Globus pallidus (tissue), 1 donor: ENCODE measurements at places on chromosomes 1 and 21.

DNA sequence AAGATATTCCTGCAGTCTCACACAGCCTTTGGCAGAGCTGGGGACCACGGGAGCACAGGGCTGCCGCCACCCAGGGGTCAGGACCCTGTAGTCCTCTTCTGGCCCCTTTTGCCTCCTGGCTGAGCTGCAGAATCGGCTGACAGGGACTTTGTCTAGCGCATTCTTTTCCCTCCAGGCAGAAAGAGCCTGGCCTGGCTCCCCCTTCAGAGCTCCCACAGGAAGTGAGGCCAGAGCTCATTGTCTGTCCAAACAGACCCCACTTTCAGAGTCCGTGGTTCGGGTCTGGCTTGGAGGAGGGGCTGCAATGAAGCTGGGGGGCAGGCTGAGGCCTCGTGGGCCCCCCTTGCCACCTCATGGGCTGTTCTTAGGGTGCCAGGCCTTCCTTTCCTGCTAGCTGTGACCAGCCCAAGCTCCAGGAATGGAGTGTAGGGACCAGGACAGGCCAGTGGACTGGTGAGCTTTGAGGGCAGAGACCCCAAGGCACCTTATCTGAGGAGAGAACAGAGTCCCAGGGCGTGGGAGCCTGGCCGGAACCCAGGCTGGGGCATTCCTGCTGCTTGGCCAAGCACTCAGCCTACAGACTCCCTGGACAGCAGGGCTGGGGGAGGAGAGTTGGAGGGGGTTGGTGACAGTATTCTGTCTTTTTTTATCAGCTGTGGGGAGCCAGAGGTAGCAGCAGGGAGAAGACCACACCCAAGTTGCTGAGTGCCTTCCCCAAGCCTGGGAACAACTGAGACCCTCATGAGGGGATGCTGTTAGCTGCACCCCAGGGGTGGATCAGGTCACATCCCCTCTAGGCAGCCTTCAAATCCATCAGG lies 4.7 kb downstream of the CELSR2 start:
- peak; percentile 71 for DNase-seq

GRCh38 chr1:165562571-165562970 lies 18.8 kb downstream of the LRRC52 start:
- DNase-seq, result no peak

DNA sequence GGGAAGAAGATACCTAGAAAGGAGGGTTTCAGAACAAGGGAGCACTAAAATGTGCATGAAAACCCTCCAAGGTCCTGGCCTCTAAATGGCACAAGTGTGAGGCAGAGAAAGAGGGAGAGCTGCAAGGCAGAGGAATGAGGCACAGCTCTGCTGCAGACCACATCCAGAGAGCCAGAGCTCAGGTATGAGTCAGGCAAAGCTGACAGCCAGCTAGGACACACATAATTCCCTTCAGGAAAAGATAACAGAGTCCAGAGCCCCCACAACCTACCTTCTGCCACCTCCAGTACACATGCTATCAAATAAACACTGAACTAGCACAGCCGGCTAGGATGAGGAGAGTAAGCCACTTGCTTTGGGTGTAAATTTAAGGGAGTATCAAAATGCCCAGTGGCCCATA lies 62.2 kb downstream of the HSF2BP start:
- DNase-seq, result no peak

GRCh38 chr21:42313501-42313969 lies 1.7 kb downstream of the TFF3 start:
- DNase-seq, result no peak

DNA sequence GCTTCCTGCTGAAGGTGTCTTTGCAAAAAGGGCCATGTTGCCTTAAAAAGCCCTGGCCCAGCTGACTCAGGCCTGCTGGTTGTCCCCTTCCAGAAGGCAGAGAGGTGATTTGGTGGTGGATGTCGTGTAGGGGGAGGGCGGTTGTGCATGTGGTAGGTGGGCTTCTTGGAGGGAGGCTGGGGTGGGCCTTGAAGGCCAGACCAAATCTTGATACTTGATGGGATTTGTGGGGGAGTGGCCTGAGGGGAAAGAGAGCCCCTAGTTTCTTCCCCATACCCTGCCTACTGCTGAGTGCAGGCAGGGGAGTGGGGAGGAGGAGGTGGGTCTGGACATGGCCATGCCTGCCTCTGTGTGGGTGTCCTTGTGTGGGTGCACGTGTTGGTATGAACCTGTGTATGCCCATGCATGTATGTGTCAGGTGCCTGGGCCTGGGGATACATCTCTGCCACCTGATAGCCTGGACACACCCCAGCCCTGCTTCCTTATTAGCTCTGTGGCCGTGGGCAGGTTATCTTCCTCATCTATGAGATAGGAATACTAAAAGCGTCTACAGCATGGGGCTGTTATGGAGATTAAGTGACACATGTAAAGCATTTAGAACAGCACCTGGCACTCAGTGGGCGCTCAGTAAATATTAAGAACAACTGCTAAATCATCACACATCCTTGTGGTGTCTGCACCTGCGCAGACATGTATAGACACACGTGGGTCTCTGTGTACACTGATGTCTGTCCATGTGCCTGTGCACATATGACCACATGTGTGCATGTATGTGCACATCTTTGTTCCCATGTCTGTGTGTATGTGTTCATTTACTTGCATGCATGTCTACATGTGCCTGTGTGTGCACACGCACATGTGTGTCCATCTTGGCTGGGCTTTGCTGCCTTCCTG lies 17.0 kb downstream of the FAM151A start:
- no peak for DNase-seq

- no peak for DNase-seq
These were observed 83.5 kb downstream of the HHAT start for GRCh38 chr1:210412240-210412639.

DNA sequence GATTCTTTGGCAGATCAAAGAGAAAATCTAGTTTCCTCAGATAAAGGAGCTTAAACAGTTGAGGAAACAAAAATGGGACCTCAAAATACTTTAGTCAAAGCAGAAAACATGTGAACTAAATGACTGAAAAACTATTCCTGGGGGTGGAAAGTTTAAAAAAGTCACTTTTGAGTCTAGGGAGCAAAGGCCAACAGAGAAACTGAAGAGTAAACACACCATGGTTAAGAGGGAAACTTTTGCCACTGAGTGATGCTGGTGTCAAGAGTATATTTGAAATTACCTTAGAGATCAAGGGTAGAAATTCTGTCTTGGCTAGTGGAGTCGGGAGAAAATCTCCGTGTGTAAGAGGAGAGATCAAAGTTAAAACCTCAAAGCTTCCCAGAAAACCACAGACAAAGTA lies 501.2 kb upstream of the ADGRL4 start:
- no peak for DNase-seq

- no peak for DNase-seq
These were observed 4.7 kb upstream of the XKR8 start for GRCh38 chr1:27955076-27955475.

DNA sequence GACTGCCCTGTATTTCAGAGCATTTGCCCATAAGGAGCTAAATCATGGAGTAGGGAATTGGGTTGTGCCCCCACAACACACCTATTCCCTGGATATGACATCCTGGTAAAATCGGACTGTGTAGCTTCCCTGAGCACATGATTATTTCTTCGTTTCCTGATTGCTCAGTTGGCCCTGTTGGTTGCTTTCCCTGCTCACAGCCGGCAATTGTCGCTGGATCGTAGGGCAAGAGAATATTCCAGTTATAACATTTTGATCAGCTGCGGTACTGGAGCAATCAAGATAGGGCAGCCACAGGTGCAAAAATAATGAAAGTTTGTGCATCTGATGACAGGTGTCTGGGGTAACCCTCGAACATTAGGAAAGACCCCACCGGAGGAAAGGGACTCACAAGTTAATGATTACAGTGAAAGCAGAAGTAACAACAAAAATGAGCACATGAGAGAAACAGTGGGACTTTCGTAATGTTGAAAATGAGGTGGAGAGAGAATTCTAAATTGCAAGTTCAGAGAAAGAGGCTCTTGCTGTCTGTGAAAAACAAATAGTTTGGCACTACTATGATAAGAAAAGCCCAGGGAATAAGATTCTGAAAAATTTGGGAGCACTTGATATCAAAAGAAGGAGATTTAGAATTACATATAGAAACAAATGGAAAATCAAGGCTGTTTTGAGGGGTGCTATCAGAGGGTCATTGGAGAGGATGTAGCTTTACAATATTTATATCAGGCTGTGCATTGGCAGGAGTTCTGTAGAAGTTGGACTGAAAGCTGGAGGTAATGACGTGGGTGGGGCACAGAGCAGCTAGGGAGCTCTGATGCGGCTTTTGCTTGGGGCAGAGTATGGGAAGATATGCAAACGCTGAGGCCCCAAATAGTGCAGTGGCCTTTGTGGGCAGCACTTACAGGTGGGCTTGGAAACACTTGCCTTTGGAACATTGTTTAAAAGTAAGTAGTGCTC lies at the start of gene MAB21L3:
TSS of gene MAB21L3 (plus strand) at position 833 of the 957 bp plus-strand sequence. CDS start 1,217 bp downstream, outside the sequence.
- DNase-seq, result no peak

DNA sequence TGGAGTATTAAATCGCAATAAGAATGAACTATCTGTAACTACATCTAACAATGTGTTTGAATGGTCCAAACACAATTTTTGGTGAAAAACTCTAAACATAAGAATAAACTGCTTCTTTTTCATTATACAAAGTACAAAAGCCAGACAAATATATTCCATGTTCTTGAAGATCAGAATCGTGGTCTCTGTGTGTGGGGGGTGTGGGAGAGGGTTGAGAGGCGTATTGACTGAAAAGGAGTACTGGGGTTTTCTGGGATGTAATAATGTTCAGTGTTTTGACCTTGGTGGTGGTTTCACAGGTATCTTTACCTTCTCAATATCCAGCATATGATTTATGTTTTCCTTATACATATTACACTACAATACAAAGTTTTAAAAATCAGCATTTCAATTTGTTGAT lies 764 bp upstream of the CFH start:
- no peak for DNase-seq

GRCh38 chr1:78658901-78659300 lies 9.3 kb downstream of the IFI44 start:
- DNase-seq, result no peak

GRCh38 chr1:36709869-36710481 lies 227.3 kb upstream of the CSF3R start:
- DNase-seq, result no peak

- DNase-seq, result no peak
These were observed 669.0 kb downstream of the RWDD3 start for GRCh38 chr1:95903060-95903459.
